Lower lobe of right lung (tissue), 2 donors: ENCODE measurements at places on chromosomes 6 and 20. TPM values are rescaled to one million over a fixed set of nuclear protein-coding genes. Genes with fewer than 3 reads are reported as not detected.

Gene MOCS1
- 22.9 TPM for total RNA-seq

Gene TBXT
- total RNA-seq = not detected

Gene ACTL10
- total RNA-seq = 1.3 TPM

DNA sequence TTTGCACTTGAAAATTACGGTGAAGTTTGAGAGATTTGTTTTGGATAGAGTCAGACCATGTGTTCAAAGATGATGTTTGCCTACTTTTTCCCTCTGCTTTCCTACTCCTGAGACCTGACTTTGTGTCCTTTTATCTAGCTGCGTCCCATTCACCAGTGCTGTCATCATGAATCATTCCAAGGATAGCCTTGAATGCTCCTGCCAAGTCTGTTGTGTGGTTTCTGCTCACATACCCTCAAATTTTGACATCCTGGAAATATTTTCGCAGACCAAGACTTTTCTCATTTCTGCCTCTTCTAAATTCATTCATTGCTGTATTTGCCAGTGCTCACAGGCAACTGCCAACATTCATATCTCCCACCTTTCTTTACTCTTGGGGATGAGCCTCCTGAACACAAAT lies 175.9 kb upstream of the SCGN start:
- DNase-seq = no peak

- DNase-seq = no peak
These were observed 7.3 kb downstream of the RAB32 start for GRCh38 chr6:146550911-146551310.

DNA sequence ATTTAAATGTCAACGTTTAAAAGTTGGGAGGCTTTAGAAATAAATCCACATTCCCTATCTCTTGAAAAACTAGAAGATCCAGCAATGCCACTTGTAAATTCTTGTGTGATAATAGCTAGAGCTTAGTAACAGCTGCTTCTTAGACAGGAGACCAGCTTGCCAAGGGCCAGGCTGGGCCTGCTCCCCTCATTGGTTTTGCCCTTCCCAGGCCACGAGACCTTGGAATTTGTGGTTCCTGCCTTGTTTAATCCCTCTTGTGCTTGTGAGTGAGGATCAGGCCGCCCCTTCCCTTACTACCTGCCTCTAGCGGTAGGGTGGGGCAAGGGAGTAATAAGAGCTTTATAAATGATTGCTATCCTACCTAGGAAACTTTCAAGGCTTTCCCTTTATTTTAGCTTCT lies 363.5 kb downstream of the SYNE1 start:
- no peak for DNase-seq

DNA sequence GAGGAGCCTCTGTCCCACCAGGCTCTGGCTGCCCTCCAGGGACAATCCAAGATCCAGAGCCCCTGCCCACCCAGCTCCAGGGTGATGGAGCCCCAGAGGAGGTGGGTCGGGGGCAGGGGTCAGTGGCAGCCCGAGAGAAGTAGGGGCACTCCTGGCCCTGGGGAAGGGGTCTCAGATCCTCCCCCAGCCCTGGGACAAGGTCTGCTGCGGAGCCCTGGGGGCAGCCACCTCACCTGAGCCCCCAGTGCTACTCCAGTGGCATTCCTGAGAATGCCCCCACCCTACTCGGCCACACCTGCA lies 2.7 kb upstream of the LAMA5 start:
- no peak for DNase-seq

- DNase-seq = no peak
These were observed 215.5 kb downstream of the ADGB start for GRCh38 chr6:146814148-146814750.
